ENCODE measurements at places on chromosomes 2 and 18. TPM values are rescaled to one million over a fixed set of nuclear protein-coding genes. Genes with fewer than 3 reads are reported as not detected.

The TLX2 gene
- not detected for polyA plus RNA-seq

The GPR39 gene
- polyA plus RNA-seq, result 3.7 TPM

The POTEC gene
- 0.06 TPM for polyA plus RNA-seq

The COLEC11 gene
- polyA plus RNA-seq, result 1.5 TPM

The ZNF804A gene
- polyA plus RNA-seq, result 1.8 TPM

The ALS2 gene
- polyA plus RNA-seq, result 29.6 TPM

The NCK2 gene
- polyA plus RNA-seq, result 64.8 TPM

The GPBAR1 gene
- polyA plus RNA-seq, result 1.8 TPM

The CD207 gene
- polyA plus RNA-seq, result 0.08 TPM

The GAL3ST2 gene
- polyA plus RNA-seq, result 0.22 TPM

The LAMA3 gene
- 1.6 TPM for polyA plus RNA-seq

The RAB17 gene
- polyA plus RNA-seq, result 14.9 TPM

The CRIM1 gene
- 97.3 TPM for polyA plus RNA-seq

The FARP2 gene
- 47.9 TPM for polyA plus RNA-seq

The CNTNAP5 gene
- not detected for polyA plus RNA-seq

The TMEM200C gene
- 0.98 TPM for polyA plus RNA-seq

The FAM110C gene
- 10.6 TPM for polyA plus RNA-seq

The SNORC gene
- polyA plus RNA-seq, result 2.2 TPM

The IMMT gene
- polyA plus RNA-seq, result 117 TPM

The CACNB4 gene
- 12.5 TPM for polyA plus RNA-seq

The FAM124B gene
- polyA plus RNA-seq, result 2.3 TPM

The GDF7 gene
- 3.8 TPM for polyA plus RNA-seq

The CNGA3 gene
- not detected for polyA plus RNA-seq

The DSC2 gene
- polyA plus RNA-seq, result 47.6 TPM

The FECH gene
- 41.1 TPM for polyA plus RNA-seq

The TEKT4 gene
- 0.32 TPM for polyA plus RNA-seq

The MRO gene
- 3.7 TPM for polyA plus RNA-seq

The CD8B2 gene
- 0.18 TPM for polyA plus RNA-seq

The TRABD2A gene
- 0.51 TPM for polyA plus RNA-seq

The CCDC178 gene
- 1.9 TPM for polyA plus RNA-seq

The FSHR gene
- not detected for polyA plus RNA-seq

The TMEM178A gene
- 74.1 TPM for polyA plus RNA-seq

The UGT1A6 gene
- 4.5 TPM for polyA plus RNA-seq

The CHRND gene
- 0.59 TPM for polyA plus RNA-seq

The CXCR2 gene
- 0.15 TPM for polyA plus RNA-seq

The TRIM54 gene
- polyA plus RNA-seq, result 3.2 TPM

The DUSP19 gene
- polyA plus RNA-seq, result 6.4 TPM

The ZNF521 gene
- 43.0 TPM for polyA plus RNA-seq

The ASB18 gene
- polyA plus RNA-seq, result not detected

The TAF4B gene
- polyA plus RNA-seq, result 6.5 TPM

The TUBB8B gene
- polyA plus RNA-seq, result 0.64 TPM

The COL4A3 gene
- 50.6 TPM for polyA plus RNA-seq

The ASTL gene
- not detected for polyA plus RNA-seq

The TEX51 gene
- polyA plus RNA-seq, result not detected

The FZD7 gene
- polyA plus RNA-seq, result 75.5 TPM

The ELOA2 gene
- polyA plus RNA-seq, result 0.06 TPM

The ECEL1 gene
- 13.7 TPM for polyA plus RNA-seq

The ROCK1 gene
- 73.7 TPM for polyA plus RNA-seq
